Suprapubic skin (tissue), 4 donors: ENCODE measurements at places on chromosomes 1 and 21. TPM values are rescaled to one million over a fixed set of nuclear protein-coding genes. Genes with fewer than 3 reads are reported as not detected.

The FNDC10 gene
- 24.9 TPM for total RNA-seq

The ZC3H11A gene
- total RNA-seq = 153 TPM

The PIGR gene
- 3.5 TPM for total RNA-seq

The CYP4A11 gene
- not detected for total RNA-seq

The WNT2B gene
- 57.9 TPM for total RNA-seq

The PDC gene
- not detected for total RNA-seq

The CEP85 gene
- total RNA-seq = 27.8 TPM

The FAM131C gene
- total RNA-seq = not detected

The KPNA6 gene
- total RNA-seq = 42.4 TPM

The INKA2 gene
- total RNA-seq = 4.1 TPM

The OR2L5 gene
- not detected for total RNA-seq

The ZMYND12 gene
- total RNA-seq = 3.0 TPM

The S100A3 gene
- total RNA-seq = 342 TPM

The NGF gene
- total RNA-seq = 0.80 TPM

The LDLRAD2 gene
- not detected for total RNA-seq

The S100A7 gene
- 27.7 TPM for total RNA-seq

The OR2T29 gene
- total RNA-seq = not detected

The SYT6 gene
- not detected for total RNA-seq

The CHRM3 gene
- total RNA-seq = 9.4 TPM

The OR2W3 gene
- total RNA-seq = 1.2 TPM

The HP1BP3 gene
- total RNA-seq = 153 TPM

The BCAR3 gene
- total RNA-seq = 36.3 TPM

The LCE3E gene
- 7.4 TPM for total RNA-seq

The LRRC38 gene
- total RNA-seq = 0.45 TPM

The KRTAP21-2 gene
- not detected for total RNA-seq

The GJB5 gene
- 164 TPM for total RNA-seq

The CR1L gene
- total RNA-seq = not detected

The CLCNKA gene
- total RNA-seq = 0.23 TPM

The FAM151A gene
- not detected for total RNA-seq

The TADA1 gene
- 11.3 TPM for total RNA-seq

The MIXL1 gene
- total RNA-seq = 0.45 TPM

The PRKAA2 gene
- 1.1 TPM for total RNA-seq

The GNG12 gene
- 89.6 TPM for total RNA-seq

The ITLN1 gene
- total RNA-seq = not detected

The TENT5C gene
- 5.0 TPM for total RNA-seq

The DDAH1 gene
- total RNA-seq = 13.9 TPM

The RXFP4 gene
- not detected for total RNA-seq

The CFHR4 gene
- total RNA-seq = not detected

The FAM110D gene
- total RNA-seq = 3.6 TPM

The PADI2 gene
- total RNA-seq = 15.4 TPM

The PRAMEF4 gene
- not detected for total RNA-seq

The PSEN2 gene
- 14.9 TPM for total RNA-seq

The BSND gene
- not detected for total RNA-seq

The THEM5 gene
- total RNA-seq = 65.7 TPM

The MROH9 gene
- not detected for total RNA-seq

The SPRR4 gene
- total RNA-seq = 18.8 TPM

The CYP2J2 gene
- 16.9 TPM for total RNA-seq

The CYP4X1 gene
- total RNA-seq = 14.3 TPM
